ENCODE measurements at places on chromosomes 13 and 19. TPM values are rescaled to one million over a fixed set of nuclear protein-coding genes. Genes with fewer than 3 reads are reported as not detected.

DNA sequence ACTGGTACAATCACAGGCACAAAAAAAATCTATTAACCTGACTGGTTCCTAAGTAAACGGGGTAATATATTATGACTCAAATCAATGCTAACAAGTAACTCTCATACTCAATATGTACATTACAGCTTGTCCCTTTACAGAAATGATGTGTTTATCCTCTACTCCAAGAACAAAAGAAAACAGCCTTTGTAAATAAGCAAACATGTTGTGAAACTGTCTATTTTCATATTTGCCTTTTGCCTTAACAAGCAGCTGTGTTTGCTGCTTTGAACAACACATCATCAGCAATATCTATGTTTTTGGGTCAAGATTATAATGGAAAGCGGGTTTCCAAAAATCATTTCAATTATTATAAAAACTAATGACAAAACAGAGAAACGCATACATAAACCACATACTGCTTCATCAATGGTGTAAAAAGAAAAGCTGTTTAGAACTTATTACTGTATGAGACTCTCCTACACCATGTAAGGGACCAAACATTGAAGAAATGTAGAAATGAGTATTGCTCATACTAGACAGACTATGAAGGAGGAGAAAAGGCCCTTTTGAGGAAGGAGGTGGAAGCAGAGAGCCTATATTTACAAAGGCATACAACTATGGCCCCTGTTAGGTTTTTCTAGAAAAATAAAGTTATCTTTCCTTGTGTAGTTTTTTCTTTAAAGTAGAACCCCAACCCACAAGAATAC is 14.8 kb downstream of the TBC1D4 start:
- DNase-seq, result no peak

- DNase-seq, result no peak
These were observed 3.3 kb downstream of the CFD start for GRCh38 chr19:862581-863314.

- no peak for DNase-seq
These were observed 42.3 kb upstream of the CYP2B6 start for GRCh38 chr19:40948580-40949299.

OR7C1 gene
- total RNA-seq, result not detected

GRCh38 chr13:104198801-104199200 is 1132.6 kb upstream of the SLC10A2 start:
- DNase-seq, result no peak
